Activated CD4-positive, alpha-beta memory T cell treated with anti-CD3 and anti-CD28 coated beads, Interleukin-2, amount 10 ng/mL, durations not matched to agents 7 days and 5 days (primary cell): ENCODE measurements at places on chromosomes 5 and 9.

DNA sequence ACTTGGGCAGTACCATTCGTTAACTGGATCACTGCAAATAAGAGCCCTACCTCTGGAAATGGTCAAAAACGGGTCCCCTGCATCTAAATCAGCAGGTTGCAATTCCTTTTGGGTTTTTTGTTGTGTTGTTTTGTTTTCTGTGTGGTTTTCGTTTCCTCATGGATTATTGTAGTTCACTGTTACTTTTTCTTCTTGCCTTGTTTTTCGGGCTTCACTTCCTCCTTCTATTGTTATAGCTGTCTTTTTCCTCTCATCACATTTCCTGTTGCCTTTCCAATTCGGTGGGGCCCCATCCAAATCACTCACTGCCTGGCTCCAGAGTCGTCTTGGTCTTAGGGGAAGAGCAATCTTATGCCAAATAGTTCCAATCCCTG lies 8.7 kb upstream of the SSBP2 start:
- no peak for DNase-seq

DNA sequence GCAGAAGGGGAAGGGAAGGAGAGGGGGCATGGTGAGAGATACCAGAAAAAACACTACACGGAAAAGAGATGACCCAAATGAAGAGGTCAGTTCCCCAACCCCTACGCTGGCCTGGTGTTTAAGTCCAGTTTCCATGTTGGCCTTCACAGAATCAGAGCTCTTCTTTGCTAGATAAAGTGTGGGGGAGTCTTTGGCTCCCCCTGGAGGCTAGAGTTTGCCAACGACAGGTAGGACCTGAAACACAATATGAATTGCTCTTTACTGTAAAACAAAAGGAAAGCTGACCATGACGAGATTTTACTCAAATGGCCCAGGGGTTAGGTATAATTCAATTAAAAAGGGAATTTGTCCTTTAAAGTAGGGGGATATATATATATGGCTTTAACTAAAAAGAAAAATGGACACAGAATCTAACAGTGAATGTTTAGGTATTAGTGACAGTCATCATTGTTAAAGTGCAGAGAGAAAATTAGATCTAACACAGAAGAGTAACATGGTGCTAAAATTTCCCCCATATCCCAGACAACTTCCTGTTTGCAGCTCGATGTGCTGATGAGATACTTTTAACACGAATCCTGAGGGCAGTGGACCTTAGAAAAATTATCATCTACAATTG lies 92.0 kb downstream of the SV2C start:
- DNase-seq = peak; percentile 72

DNA sequence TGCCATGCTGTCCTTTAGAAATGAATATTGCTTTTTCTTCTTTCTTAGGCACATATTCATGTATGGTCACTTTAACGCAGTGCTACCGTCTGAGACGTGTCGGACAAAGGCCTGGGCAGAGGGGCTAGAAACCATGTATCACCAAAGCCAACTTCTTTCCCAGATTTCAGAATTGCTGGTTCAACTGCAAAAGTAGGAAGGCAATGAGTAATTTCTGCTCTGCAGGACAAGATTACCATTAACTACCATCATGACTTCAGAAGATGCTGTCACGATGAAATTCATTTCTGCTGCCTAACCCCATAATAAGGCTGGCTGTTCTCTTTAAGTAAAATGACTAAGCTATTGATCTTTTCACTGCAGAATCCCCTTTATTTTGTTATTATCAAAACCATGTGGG lies 306.7 kb downstream of the PDE4D start:
- DNase-seq = no peak

GRCh38 chr5:177445917-177446199 lies 756 bp upstream of the PRR7 start:
- DNase-seq = no peak

GRCh38 chr9:92773810-92774209 lies 9.2 kb upstream of the BICD2 start:
- DNase-seq = no peak

GRCh38 chr5:107670087-107670931 lies 428 bp downstream of the EFNA5 start:
- no peak for DNase-seq

DNA sequence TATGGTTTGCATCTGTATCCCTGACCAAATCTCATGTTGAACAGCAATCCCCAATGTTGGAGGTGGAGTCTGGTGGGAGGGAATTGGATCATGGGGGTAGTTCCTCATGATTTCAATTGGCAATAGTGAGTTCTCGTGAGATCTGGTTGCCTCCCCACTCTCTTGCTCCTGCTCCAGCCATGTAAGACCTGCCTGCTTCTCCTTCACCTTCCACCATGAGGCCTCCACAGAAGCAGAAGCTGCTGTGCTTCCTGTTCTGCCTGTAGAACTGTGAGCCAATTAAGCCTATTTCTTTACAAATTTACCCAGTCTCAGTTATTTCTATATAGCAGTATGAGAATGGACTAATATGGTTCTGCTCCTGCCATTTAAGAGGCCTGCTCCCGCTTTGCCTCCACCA lies 32.9 kb downstream of the SCAI start:
- no peak for DNase-seq
